Fibroblast of mammary gland (primary cell): ENCODE measurements at places on chromosomes 1 and 21.

- DNase-seq, result no peak
These were observed 674.6 kb downstream of the PTPRC start for GRCh38 chr1:199313444-199313843.

DNA sequence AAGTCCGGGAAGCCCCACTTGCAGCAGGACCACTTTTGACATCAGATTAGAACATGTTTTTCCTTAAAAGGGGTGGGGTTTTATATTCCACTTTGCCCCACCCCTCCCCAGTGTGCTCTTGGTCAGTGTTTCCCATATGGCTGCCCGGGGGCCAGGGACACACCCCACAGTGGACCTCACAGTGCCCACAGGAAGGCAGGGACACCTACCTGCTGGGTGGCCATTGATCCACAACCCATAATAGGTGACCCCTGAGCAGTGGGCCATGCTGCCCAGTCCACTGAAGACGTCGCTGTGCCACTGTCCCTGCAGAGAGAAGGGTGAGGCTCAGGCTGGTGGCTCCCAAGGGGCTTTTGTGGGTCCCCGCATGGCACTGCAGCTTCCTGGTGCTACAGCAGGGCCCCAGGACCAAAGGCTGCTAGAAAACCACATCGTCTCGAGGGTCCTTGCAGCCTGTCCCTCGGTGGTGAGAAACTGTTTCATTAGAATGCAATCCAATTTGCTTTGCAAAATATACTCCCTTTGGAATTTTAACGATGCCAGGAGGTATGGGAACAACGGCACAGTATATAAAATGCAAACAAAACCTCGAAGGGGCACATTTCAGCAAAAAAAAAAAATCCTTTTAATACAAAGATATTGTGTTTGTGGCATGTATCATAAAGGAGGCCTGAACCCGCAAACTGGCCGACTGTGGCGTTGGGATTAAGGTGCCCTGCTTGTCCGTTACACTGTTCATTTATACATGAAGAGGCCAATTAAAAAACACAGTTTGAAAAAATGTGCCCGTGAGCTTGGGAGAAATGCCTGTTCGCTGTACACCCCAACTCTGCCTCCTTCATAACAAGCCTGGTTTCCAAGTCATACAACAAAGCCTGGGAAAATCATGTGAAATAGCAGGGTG is 16.9 kb downstream of the MORN1 start:
- no peak for DNase-seq

GRCh38 chr1:26530895-26531598 is 1.5 kb downstream of the RPS6KA1 start:
- DNase-seq, result peak; percentile 40

GRCh38 chr1:192830595-192831246 is 21.9 kb downstream of the RGS2 start:
- no peak for DNase-seq

GRCh38 chr1:87132284-87132870 is 196.3 kb upstream of the LMO4 start:
- DNase-seq, result no peak

GRCh38 chr1:78716186-78716585 is 66.6 kb downstream of the IFI44 start:
- DNase-seq, result no peak

DNA sequence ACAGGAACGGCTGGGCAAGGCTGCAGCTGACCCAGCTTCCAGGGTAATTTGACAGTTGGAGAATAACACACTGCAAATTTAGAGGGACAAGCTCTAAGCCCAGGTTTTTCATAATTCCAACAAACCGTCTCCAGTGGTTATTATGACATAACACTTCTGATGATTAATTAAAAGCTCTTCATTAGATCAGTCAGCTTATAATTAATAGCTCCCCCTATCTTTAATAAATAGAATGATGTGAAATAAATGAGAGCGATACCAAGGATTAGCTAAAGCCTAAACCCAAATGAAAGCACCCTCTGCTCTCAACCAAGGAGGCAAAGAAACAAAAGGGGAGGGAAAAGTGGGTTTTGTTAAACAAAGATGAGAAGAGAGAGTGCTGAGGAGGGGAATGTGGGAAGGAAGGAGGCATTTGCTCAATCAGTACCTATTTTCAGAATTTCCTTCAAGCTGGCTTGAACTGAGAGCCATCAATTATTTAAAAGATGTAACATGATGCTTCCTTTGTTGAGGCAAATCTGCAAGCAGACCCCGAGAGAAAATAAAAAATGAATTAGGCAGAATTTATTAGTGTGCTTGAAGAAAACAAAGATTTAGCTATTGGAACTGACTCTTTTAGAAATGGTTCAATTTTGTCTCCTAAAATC is 221.8 kb upstream of the ESRRG start:
- no peak for DNase-seq

DNA sequence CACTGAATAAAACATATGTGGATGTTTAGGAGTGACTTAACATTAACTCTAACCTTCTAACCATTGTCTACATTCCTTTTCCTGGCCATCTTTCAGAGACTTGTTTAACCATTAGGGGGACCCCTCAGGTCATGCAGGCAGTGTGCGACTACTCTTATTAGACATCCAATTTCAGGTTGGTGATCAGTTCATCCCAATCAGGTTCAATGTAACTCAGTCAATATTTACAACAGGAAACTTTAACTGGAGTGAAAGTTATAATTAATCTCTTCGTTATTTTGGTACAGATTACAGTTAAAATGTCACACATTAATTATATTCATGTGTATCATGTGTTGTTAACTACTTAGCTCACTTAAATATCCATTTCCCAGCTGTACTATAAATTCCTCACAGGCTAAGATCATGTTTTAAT is 68.8 kb upstream of the RGS1 start:
- peak; percentile 71 for DNase-seq

DNA sequence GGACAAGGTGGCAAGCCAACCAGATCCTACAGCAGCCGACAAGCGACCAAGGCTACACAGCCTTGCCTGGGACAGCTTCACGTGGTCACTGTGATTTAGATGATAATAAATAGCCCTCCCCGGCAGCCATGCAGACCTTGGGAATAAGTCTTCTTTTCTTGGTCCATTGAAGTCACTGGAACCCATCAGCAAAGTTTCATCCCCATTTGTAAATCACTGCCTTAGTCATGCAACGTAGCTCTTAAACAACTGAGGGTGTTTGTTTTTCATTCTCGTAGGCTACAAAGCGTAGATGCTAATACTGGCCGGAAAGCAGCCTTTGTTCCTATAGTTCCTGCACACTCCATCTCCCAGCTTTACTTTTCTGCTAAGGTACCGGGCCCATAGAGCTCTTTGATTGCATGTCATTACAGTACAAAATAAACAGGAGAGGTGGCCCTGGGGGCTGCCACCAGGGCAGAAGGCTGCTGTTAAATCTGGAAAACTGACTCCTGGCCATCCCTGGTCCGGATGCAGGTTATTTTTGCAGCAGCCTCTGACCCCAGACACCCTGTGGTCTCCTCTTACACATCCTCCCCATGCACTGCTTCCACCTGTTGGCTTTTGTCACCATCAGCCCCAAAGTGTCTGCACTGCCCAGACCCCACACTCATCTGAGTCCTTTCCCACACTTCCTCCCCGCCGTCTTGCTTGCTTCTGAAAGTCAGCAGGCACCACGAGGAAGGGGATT is 105.5 kb downstream of the TOMM20 start:
- no peak for DNase-seq

DNA sequence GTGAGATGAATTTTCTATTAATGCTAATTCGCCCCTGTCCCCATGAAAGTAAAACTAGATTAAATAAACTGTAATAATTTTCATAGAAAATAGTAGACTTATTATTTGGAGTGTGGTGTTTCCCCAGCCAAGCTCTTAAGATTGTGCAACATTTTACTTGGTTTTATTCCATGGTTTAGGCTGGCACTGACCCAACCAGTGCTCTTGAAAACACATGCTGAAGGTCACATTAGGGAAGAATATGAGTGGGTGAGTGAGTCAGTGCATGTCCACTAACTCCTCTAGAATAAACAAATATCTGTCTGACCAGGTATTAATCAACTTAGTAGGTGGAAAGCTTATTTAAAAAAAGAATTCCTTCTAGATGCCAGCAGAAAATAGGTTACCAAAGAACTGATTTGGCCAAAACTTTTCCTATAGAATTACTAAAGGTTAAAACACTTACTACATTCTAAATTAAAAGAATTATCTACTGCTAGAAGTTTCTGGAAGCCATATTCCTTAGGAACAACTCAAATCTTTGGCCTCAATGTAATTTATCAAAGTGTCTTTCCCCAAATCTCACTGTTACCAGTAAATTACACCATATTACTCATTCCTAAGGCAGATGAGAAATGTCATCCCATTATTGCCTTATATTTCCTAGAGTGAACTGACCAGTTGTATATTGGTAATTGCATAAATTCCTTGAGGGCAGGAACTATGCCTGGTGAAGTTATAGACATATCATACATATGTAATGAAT is 89.7 kb upstream of the RGS1 start:
- DNase-seq, result peak; percentile 100

DNA sequence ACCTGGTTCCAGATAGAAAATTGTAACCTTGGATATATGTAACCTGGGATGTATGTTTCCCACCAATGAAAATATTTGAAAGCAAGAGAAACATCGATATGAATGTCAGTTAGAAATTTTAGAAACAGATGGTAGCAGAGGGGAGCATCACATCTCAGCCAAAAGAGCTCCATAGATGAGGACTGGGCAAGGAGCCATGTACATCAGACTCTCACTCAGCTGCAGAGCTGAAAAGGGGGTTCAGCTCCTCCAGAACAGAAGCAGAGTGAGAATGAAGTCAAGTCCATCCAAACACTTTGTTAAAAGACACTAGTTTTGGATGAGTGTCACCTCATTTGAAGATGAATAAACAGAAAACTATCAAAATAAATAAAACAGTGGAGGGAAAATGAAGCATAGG is 202.4 kb downstream of the HMCN1 start:
- no peak for DNase-seq

DNA sequence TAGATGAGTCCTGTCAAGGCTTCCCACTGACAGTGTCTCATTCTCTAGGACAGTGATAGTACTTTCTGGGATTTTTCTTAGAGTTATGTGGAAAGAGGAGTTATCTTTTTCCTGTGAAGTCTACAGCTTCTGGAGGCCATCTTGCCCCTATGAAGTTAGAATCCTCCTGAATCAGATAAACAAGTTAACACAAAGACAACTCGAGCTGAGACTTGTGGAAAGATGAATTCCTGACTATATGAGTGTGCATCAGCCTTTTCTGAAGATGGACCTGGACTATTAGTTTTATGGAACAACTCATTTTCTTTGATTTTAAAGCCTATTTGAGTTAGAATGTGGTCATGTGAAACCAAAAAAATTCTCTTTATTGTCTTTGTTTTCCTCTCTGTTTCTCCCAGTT is 290.9 kb downstream of the LRRIQ3 start:
- DNase-seq, result no peak

GRCh38 chr1:168830562-168830961 is 101.6 kb upstream of the DPT start:
- no peak for DNase-seq

GRCh38 chr1:10721381-10722321 is 74.8 kb downstream of the CASZ1 start:
- no peak for DNase-seq

DNA sequence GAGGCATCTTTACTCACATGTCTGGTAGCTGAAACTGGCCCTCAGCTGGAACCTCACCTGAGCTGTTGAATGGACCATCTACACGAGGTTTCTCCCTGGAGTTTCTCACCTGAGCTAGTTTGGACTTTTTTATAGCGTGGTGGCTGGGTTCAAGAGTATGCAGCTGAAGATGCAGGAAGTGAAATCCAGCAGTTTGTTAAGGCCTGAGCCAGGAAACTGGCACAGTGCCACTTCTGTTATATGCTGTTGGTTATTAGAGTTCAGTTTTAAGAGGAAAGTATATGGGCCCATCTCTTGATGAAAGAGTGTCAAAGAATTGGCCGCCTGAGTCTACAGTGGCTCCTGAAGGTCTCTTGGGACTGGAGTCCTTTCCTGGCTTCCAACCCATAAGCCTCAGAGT is 35.6 kb downstream of the STUM start:
- DNase-seq, result no peak

DNA sequence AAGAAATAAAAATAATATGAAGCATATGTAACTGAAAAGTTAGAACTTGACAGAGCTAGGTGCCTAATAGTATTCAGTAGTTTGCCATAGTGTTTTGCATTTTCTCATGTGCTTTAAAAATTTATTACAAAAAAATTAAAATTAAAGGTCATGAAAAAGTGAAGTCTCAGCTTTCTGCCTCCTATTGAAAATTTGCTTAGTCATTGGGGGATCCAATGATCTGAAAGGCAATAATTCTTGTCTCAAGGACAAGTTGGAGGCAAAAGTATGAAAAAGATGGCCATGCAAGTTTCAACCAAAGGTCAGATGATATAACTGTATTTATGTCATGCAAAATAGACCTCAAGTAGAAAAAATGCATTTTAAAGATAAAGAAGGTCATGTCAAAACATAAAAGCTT is 140.7 kb downstream of the DUSP10 start:
- no peak for DNase-seq

DNA sequence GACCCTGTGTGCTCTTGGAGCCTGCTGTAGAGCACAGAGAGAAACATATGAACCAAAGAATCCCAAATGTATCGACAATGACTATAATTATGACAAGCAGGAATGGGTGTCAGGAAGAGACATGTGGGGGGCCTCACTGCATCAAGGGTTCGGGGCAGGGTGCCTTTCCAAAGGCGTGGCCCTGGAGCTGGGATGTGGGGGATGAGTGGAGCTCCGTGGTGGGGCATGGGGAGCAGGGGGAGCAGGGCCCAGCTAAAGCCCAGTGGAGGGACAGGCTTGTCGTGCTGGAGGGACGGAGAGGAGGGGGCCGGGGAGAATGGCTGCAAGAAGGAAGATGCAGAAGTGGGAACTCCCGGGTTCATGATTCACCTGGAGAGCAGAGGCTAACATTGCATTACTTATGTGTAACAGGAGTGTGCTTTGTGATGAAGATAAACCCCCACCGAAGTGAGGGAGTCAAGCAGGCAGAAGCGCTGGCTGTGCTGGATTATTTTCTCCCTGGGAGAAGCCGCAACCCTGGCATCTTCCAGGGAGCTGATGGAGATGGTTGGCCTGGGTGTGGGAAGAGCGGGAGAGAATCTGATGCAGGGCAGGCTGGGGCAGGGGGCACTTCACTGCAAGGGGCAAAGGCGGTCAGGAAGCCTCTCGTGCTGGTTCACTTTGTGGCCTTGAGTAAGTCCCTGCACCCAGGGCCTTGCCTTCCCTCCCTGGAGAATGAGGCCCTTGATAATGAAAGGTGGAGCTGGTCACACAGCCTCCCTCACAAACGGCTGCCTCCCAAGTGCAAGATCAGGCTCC is 124.6 kb upstream of the RUNX3 start:
- no peak for DNase-seq

DNA sequence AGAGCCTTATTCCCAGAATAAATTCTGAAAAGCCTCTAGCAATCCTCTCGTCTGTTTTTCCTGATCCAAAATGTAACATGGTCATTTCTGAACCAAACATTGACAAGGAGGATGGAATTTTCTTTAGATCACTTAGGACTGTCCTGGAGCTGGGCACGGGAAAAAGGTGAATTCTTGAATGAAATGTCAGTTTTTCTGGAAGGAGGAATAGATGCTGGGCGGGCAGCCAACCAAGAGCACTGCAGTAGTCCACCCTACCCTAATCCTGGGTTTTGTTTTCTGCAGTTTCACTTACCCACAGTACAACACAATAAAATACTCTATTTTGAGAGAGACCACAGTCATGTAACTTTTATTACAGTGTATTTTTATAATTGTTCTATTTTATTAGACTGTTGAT is 20.9 kb downstream of the RIT1 start:
- no peak for DNase-seq

GRCh38 chr1:15515022-15515663 is 8.9 kb downstream of the CASP9 start:
- peak; percentile 44 for DNase-seq

GRCh38 chr21:15071009-15071408 is 6.2 kb upstream of the NRIP1 start:
- no peak for DNase-seq
